AG04450 (cell line): ENCODE measurements at places on chromosomes 1 and 21. TPM values are rescaled to one million over a fixed set of nuclear protein-coding genes. Genes with fewer than 3 reads are reported as not detected.

KDF1 gene
- 0.06 TPM in 1 of 2 replicates, not detected in the other for polyA plus RNA-seq

CLEC20A gene
- not detected in 2 replicates for polyA plus RNA-seq

S100A14 gene
- 0.09 TPM in 1 of 2 replicates, not detected in the other for polyA plus RNA-seq

DENND2D gene
- polyA plus RNA-seq = 1.3 and 1.4 TPM in 2 replicates

MYBPH gene
- polyA plus RNA-seq = 0.04 and 0.09 TPM in 2 replicates

NUF2 gene
- polyA plus RNA-seq = 4.2 and 8.1 TPM in 2 replicates

ZNF672 gene
- 9.1 and 10.9 TPM in 2 replicates for polyA plus RNA-seq

METTL25B gene
- polyA plus RNA-seq = 7.9 and 8.3 TPM in 2 replicates

RGS13 gene
- not detected in 2 replicates for polyA plus RNA-seq

RASAL2 gene
- polyA plus RNA-seq = 17.8 and 21.4 TPM in 2 replicates
